Aortic smooth muscle cell (primary cell): ENCODE measurements at places on chromosomes 4 and X. TPM values are rescaled to one million over a fixed set of nuclear protein-coding genes. Genes with fewer than 3 reads are reported as not detected.

TEX13D gene
- not detected in 2 replicates for total RNA-seq

CHST7 gene
- total RNA-seq, result 17.2 and 58.1 TPM in 2 replicates

TNIP3 gene
- total RNA-seq, result 0.37 TPM in 1 of 2 replicates, not detected in the other

BTC gene
- total RNA-seq, result 0.92 and 0.93 TPM in 2 replicates

ETDB gene
- not detected in 2 replicates for total RNA-seq
